Activated T-helper 17 cell treated with anti-CD3 and anti-CD28 coated beads, Interleukin-2, amount 50 U/mL, for 72 hours (primary cell): ENCODE measurements at places on chromosomes 4 and X. TPM values are rescaled to one million over a fixed set of nuclear protein-coding genes. Genes with fewer than 3 reads are reported as not detected.

DNA sequence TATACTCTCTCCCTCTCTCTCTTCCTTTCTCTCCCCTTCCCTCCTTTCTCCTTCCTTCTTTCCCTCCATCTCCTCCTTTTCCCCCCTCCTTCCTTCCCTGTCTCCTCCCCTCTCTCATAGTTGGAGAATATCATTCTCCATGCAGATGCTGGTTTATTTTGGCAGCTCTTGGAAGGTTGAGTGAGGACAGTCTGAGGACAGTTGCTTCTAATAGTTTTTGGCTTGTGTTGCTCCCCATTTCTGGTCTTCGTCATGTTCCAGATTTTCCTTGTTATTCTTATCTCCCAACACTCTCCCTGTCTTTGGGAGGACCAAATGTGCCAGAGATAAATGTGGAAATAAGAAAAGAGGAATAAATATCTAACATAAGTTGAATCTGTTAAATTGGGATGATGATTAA is 263.0 kb downstream of the FRMPD4 start:
- no peak for ATAC-seq

- ATAC-seq: no peak
These were observed 1528.0 kb downstream of the TECRL start for GRCh38 chr4:62881210-62881609.

DNA sequence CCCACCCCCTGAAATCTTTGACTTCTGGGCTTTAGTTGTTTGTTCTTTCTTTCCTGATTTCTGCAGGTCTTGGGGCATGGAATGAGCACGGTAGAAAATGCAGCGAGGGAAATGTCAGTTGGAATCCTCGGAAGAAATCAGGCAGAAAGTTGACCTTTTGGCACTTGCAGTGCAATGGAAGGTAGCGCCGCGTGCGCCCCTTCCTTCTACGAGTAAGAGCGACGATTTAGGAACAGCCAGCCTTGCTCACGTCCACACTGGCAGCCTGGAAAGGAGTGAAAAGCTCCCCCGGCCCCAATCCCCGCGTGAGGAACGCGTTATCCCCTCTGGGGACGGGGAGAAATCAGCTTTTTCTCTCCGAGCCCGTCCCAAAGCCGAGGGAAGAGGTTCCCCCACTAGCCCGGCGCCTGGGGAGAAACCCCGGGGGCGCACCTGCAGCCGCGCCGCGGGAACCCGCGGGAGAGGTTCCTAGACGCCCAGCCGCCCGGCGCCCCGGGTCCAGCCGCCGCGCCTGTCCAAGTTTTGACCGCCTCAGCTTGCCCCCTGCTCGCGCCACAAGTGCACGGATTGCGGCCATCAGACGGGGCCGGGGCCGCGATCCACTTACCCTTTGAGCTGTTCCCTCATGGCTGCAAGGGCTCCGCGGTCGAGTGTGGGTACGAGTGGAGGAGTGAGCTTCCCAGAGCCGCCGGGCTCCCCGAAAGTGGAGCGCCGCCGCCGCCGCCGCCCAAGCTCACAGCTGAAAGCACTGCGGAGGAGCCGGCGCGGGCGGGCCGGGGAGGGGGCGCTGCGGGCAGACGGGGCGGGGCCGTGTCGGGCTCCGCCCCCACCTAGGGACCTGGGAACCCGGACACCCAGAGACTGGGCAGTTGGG is 194.6 kb upstream of the FTHL17 start:
- ATAC-seq: peak; percentile 40

DNA sequence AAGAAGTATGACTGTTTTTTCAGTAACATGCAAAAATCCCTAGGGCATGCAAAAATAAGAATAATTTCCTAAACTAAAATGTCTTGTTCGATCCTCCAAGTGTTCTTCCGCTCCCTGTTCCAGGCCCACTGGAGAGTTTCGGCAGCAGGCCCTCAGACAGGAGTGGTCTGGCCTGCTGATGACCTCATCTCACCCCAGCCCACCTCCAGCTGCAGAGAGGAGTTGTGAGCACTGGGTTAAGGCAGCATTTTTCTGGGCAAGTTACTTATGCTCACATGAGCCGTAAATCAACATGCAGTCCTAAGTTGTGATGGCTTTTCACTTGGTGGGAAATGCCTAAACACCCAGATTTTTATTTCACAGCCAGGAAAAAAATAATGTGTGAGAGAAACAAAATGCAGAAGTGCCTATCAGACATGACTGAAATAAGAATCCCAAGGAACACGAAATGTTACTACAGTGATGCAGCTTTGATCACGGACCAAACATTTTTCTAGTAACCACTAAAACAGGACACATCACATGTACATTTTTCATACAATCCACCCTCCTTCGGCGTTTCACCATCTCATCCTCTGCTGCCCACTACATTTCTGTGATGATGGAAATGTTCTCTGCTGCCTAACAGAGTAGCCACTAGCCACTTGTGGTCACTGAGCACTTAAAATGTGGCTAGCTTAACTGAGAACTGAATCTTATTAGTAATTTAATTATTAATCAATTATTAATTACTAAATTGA is 153.3 kb upstream of the TBL1X start:
- ATAC-seq: no peak

- ATAC-seq: no peak
These were observed 145.9 kb upstream of the GNPDA2 start for GRCh38 chr4:44872246-44872645.

DNA sequence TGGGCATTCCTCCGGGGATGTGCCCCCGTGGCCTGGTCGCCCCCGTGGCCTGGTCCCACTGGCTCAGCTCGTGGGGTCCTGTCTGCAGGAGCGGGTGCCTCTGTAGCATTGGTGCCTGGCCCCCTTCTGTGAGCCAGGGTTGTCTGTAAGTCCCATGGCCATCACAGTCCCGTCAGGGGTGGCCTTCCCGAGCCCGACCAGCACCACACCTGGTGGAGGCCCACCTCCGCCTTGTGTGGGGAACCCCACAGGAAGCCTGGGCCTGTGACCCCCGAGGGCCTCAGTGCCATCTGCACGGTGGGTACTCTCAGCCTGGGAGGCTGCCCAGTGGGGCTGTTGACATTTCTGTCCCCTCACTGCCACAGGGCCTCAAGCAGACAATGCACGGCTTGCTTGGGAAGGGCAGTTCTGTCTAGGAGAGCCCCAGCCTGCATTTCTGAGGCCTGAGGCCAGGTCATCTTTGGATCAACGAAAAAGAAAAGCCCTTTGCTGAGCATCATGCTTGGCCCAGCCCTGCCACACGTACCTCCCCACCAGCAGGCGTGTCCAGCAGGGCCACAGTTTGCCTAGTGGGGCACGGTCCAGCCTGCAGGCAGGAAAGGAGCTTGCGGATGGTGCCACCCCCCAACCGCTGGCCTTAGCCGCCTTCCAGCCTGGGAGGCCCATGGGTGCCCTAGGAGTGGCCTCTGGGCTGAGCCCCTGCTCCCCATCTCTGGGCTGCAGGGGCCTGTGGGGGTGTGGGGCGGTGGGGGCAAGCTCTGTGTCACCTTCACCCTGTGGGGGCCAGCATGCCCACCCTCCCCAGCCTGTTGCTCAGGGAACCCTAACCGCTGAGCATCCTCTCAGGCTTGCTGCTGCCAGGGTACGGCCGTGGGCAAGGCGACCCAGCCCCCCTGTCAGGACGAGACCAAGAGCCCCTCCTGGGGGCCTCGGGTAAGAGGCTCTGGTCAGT is 23.2 kb downstream of the NKX1-1 start:
- no peak for ATAC-seq

DNA sequence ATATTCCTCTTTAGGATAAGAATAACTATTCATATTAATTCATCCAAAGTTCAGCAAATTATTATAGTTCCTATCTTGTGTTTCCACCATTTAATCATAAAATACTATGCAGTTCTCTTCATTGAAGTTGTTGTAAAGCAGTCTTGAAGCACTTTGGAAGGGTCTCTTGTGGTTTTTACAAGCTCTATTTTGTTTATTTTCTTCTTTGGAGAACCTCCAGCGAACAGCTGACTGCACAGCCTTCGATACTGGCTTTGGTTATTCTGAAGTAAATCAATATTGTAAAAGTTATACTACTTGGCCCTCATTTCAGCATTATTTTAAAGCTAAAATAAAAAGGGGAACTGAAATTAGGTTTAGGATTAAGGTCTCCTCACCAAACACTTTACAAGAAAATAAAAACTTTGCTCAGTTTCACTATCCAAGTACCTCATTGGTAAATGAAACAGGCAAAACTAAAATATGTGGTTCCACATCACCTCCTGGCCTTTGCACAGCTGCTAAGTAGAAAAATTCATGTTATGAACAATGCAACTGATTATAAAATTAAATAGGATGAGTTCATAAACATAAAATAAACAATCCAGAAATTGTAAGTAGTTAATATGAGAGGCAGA is 1629.2 kb upstream of the ADGRL3 start:
- ATAC-seq: no peak

DNA sequence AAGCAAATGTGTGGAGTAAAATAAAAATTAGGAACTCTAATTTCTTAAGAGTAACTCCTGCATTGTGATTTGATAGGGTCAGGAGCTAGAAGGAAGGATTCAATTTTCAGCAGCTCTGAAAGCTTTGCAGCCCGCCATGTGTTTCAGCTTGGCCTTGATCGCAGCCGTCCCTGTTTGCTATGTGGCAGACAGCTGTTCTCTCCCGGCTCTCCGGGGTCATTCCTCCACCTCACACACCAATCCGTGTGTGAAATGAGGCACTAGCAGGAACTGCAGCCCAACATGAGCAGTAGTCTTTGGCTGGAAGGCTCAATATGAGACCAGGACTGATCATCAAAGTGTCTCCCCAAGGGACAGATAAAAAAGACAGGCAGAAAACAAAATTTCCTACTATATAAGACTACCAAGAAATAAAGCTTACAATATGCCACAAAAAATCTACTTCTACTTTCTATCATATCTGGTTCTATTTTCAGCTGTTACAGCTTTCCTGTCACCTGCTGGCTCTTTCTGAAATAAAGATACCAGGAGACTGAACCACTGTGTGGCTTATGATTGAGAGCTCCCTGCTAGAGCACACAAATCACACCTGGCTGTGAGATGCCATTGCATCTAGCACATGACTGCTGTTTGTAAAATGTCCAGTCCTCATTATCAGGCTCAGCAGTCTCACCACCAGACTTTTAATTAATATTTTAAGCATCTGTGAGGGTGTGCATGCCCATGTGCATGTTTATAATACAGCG is 44.1 kb upstream of the SEC24B start:
- ATAC-seq: no peak

GRCh38 chr4:81030061-81030980 is at the start of gene BMP3:
TSS of gene BMP3 (plus strand) at chr4:81030708. CDS start at chr4:81031285, 577 bp downstream.
- no peak for ATAC-seq

GRCh38 chrX:140501940-140502468 is 2.9 kb downstream of the SOX3 start:
- ATAC-seq: no peak

DNA sequence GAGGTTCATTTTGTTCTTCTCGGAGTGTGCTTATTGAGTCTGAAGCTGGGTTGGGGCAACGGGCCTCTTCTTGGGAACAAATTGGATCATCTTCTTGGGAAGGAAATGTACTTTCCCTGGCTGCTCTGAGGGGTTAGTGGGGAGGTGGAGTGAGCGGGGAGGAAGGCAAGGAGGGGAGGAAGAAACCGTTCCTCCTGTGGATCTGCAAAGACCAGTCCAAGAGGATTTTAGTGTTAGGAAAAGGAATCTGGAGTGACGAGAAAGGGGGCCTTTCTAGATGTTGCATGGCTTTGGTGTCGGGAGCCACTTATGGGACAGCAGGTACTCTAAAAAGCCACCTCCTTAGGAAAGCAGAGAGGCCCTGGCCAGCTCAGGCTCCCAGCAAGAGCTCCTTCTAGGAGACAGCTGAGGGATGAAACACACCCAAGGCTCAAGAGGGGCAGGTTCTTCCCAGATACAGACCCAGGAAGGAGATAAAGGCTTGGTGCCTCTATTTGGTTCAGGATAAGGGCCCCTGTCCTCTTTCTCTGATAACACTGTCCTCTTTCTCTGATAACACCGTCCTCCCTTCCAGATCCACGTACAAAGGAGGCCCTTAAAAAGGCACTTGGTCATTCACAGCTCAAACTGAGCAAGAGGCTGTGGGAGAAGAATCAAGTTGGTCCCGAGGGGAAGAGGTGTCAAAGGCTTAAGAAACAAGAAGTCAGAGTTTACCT is 451 bp downstream of the SOD3 start:
- ATAC-seq: no peak

DNA sequence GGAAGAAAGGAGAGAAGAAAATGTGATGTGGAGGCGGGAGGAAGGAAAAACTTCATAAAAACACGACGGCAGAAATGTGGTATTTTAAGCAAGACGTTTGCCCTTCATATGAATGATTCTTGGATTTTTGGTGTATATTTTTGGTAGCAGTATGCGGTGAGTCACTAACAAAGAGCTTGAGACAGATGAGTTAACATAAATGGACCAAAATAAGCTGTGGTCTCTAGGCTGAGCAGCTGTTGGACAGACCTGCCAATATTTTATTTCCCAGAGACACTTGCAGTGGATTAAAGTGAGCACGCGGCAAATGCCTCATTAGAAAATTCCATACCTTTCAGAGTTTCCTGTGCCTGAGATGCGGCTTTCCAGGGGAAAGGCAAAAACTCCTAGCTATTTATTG is 43.1 kb upstream of the RPS6KA3 start:
- no peak for ATAC-seq

DNA sequence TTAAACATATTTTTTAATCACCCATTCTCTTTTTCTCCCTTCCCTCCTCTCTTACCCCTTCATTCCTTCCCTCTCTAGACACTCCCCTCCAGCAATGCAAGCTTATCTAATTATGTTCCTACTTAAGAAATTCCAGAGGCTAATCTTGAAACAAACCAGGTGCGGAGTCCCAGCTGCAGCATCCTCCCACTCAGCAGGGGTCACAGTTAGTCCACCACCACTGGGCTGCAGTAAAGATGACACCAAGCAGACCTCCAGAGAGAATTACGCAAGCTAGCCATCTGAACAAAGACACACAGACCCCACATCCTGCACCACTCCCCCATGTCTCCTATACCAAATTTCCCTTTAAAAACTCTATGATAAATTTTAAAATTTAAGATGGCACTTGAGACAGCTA is 13.9 kb upstream of the SEC24B start:
- ATAC-seq: no peak

DNA sequence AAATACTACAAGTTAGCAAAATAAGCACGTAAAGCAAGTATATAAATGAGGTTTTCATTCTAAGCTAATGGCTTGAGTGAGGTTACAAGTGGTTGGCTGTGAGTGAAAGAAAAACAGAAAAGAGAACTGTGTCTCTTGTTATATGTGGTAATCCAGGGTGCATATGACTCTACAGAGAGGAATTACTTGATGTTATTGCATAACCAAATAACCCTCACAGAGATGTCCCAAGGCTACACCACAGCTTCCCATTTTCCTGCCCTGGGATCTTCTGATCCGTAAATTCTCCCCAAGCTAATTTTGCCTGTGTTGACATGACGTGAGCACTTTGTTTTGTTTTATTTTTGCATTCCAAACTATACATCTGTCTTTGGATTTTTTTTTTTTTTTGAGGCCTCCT is 470.0 kb upstream of the INTU start:
- no peak for ATAC-seq

- ATAC-seq: no peak
These were observed 55.3 kb downstream of the ZFYVE28 start for GRCh38 chr4:2363056-2363721.

LONRF3 gene
- total RNA-seq: 3.7 TPM

MXRA5 gene
- not detected for total RNA-seq

FRG2 gene
- total RNA-seq: 0.69 TPM

CXorf38 gene
- total RNA-seq: 21.5 TPM

ARHGAP4 gene
- total RNA-seq: 147 TPM

PPARGC1A gene
- not detected for total RNA-seq

MAPK10 gene
- total RNA-seq: 0.87 TPM

COL4A6 gene
- not detected for total RNA-seq

BMPR1B gene
- not detected for total RNA-seq

RAB41 gene
- not detected for total RNA-seq

CSAG3 gene
- not detected for total RNA-seq

CENPE gene
- 39.4 TPM for total RNA-seq
